ENCODE measurements at places on chromosomes 11 and 22. TPM values are rescaled to one million over a fixed set of nuclear protein-coding genes. Genes with fewer than 3 reads are reported as not detected.

GRCh38 chr22:48907591-48907990, 920.1 kb downstream of the BRD1 start:
- H3K4me1 ChIP-seq, result no peaks in the 10 kb centered on the region
- no peak overlapping the region for H3K4me3 ChIP-seq
- H3K27me3 ChIP-seq, result no peaks in the 10 kb centered on the region
- H3K27ac ChIP-seq, result no peak overlapping the region
- no peaks in the 10 kb centered on the region for H3K36me3 ChIP-seq

- DNase-seq, result no peak
- H3K27ac ChIP-seq, result no peak overlapping the region
- no peaks in the 10 kb centered on the region for H3K27me3 ChIP-seq
- H3K4me3 ChIP-seq, result no peak overlapping the region
- H3K4me1 ChIP-seq, result no peaks in the 10 kb centered on the region
Observed at GRCh38 chr11:132910011-132910760, 622.1 kb downstream of the OPCML start.

GRCh38 chr11:19315511-19315910, 74.8 kb upstream of the E2F8 start:
- no peak for DNase-seq
- H3K27me3 ChIP-seq, result peaks cover 4% of the 10 kb centered on the region
- H3K4me1 ChIP-seq, result no peaks in the 10 kb centered on the region

- no peak overlapping the region for H3K4me3 ChIP-seq
- H3K27ac ChIP-seq, result no peak overlapping the region
- H3K27me3 ChIP-seq, result no peaks in the 10 kb centered on the region
- DNase-seq, result no peak
Observed at GRCh38 chr11:41660585-41660984, 201.1 kb upstream of the LRRC4C start.

GRCh38 chr22:43624144-43624998, 187.7 kb downstream of the EFCAB6 start:
- peaks cover 4% of the 10 kb centered on the region for H3K27me3 ChIP-seq
- H3K4me1 ChIP-seq, result no peaks in the 10 kb centered on the region
- DNase-seq, result no peak
- H3K4me3 ChIP-seq, result no peak overlapping the region

The B3GAT3 gene
- total RNA-seq, result 58.9 TPM

DNA sequence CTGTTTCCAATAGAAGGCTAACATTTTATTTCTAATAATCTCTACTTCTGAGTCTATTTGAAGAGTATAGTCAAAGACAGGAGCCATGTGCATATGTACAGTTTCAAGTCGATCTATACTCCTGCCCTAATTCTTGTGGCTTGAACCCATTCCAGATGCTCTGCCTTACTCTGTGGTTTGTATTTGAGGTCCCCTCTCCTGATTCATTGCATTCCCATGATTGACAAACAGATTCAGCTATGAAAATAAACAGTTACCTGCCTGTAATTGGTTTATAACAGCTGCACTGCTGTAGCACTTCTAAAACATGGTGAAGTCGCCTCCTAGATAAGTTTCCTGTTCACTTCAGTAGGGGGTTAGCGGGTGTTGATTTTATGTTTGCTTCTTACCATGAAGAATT, 138.7 kb downstream of the SOX6 start:
- no peak overlapping the region for H3K4me3 ChIP-seq
- no peak for DNase-seq
- H3K27ac ChIP-seq, result no peak overlapping the region
- no peaks in the 10 kb centered on the region for H3K27me3 ChIP-seq
- no peaks in the 10 kb centered on the region for H3K36me3 ChIP-seq
- H3K4me1 ChIP-seq, result no peaks in the 10 kb centered on the region

DNA sequence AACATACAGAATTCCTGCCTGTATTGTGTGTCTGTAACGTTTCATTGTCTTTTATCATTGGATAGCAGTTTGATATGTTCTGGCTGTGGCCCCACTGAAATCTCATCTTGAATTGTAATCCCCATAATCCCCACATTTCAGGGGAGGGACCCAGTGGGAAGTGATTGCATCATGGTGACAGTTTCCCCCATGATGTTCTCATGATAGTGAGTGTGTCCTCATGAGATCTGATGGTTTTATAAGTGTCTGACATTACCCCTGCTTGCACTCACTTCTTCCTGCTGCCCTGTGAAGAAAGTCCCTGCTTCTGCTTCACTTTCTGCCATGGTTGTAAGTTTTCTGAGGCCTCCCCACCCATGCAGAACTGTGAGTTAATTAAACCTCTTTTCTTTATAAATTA, 19.6 kb upstream of the MTMR2 start:
- no peak overlapping the region for H3K27ac ChIP-seq
- DNase-seq, result no peak
- H3K4me3 ChIP-seq, result no peak overlapping the region

- H3K27me3 ChIP-seq, result peaks cover 33% of the 10 kb centered on the region
- no peak overlapping the region for H3K27ac ChIP-seq
- no peaks in the 10 kb centered on the region for H3K36me3 ChIP-seq
- peak overlapping the region; percentile 60 for H3K4me3 ChIP-seq
- no peak for DNase-seq
Observed at GRCh38 chr22:39349506-39349966, 255 bp upstream of the SYNGR1 start.
